ENCODE measurements at places on chromosomes 1 and 21. TPM values are rescaled to one million over a fixed set of nuclear protein-coding genes. Genes with fewer than 3 reads are reported as not detected.

DNA sequence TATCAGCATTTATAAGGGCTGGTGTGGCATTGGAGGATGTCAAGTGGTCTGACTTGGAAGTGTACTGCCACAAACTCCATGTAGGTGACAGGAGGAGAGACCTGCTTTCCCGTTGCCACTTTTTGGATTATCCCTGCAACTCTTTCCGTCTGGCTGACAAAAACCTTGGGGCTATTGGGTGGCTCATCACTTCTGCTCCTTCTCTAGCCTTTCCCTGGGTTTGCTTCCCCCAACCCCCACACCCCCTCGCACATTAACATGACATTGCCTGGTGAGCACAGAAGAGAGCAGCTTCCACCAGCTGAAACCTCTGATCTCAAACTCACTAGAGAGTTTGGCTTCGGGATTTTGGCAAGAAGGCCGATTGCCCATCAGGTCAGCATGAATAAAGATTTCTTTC, 39.2 kb downstream of the PROX1 start:
- DNase-seq = no peak
- no peak overlapping the region for H3K27ac ChIP-seq
- H3K4me3 ChIP-seq = no peak overlapping the region

DNA sequence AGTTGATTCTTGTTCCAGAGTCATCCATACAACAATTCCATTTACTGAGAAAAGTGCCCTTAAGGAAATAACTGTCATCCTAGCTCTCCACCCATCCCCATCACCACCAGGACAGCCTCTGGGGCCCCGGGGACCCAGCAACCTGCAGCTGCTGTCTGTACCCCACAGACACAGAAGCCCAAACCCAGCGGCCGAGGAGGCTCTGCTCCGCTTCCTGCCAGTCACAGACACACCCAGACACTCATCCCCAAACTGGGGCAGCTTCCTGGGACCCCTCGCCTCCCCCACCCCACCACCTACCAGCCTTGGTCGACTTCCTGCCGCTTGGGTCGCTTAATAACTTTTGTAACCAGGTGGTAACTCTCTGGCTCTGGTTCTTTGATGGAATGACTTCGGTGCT, 121.6 kb upstream of the SLC25A33 start:
- peaks cover 19% of the 10 kb centered on the region for H3K4me1 ChIP-seq
- no peak overlapping the region for H3K4me3 ChIP-seq
- no peaks in the 10 kb centered on the region for H3K36me3 ChIP-seq

- H3K27ac ChIP-seq = no peak overlapping the region
- H3K36me3 ChIP-seq = no peaks in the 10 kb centered on the region
- no peak overlapping the region for H3K4me3 ChIP-seq
Measured at GRCh38 chr21:39319251-39319756, 5.9 kb upstream of the BRWD1 start.

GRCh38 chr1:34918977-34919561, 10.4 kb downstream of the DLGAP3 start:
- H3K27ac ChIP-seq = no peak overlapping the region
- H3K27me3 ChIP-seq = no peaks in the 10 kb centered on the region
- H3K4me1 ChIP-seq = no peaks in the 10 kb centered on the region
- no peak for DNase-seq
- no peaks in the 10 kb centered on the region for H3K36me3 ChIP-seq

- DNase-seq = no peak
- H3K4me3 ChIP-seq = no peak overlapping the region
- no peaks in the 10 kb centered on the region for H3K36me3 ChIP-seq
- H3K27me3 ChIP-seq = no peaks in the 10 kb centered on the region
Measured at GRCh38 chr1:27237112-27237511, 2.7 kb downstream of the WDTC1 start.

GRCh38 chr1:5220821-5221220, 566.4 kb downstream of the AJAP1 start:
- no peak for DNase-seq
- H3K36me3 ChIP-seq = no peaks in the 10 kb centered on the region
- H3K4me1 ChIP-seq = no peaks in the 10 kb centered on the region
- no peak overlapping the region for H3K4me3 ChIP-seq
- no peak overlapping the region for H3K27ac ChIP-seq

GRCh38 chr21:38831526-38832467, 26.1 kb downstream of the ETS2 start:
- no peaks in the 10 kb centered on the region for H3K36me3 ChIP-seq
- DNase-seq = peak; percentile 70
- no peaks in the 10 kb centered on the region for H3K27me3 ChIP-seq

DNA sequence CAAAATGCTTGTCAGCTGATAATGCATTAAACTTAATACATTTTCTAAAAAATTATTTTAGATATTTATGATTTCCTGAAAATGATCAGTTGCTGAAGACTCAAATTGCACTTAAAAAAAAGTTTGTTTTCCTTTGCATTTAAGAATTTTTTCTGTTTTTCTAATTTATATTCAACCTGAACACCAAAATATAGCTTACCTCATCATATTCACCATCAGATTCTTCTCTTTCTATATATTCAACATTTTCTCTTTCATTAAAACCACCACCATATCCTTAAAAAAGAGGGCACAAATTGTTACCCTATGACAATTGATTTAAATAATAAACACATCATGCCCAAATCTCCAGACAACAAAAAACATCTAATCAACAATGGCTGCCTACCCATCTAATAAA, 8.6 kb downstream of the ZRANB2 start:
- no peaks in the 10 kb centered on the region for H3K27me3 ChIP-seq
- H3K36me3 ChIP-seq = peaks cover 59% of the 10 kb centered on the region
- no peak for DNase-seq
- H3K4me3 ChIP-seq = no peak overlapping the region
- no peak overlapping the region for H3K27ac ChIP-seq

DNA sequence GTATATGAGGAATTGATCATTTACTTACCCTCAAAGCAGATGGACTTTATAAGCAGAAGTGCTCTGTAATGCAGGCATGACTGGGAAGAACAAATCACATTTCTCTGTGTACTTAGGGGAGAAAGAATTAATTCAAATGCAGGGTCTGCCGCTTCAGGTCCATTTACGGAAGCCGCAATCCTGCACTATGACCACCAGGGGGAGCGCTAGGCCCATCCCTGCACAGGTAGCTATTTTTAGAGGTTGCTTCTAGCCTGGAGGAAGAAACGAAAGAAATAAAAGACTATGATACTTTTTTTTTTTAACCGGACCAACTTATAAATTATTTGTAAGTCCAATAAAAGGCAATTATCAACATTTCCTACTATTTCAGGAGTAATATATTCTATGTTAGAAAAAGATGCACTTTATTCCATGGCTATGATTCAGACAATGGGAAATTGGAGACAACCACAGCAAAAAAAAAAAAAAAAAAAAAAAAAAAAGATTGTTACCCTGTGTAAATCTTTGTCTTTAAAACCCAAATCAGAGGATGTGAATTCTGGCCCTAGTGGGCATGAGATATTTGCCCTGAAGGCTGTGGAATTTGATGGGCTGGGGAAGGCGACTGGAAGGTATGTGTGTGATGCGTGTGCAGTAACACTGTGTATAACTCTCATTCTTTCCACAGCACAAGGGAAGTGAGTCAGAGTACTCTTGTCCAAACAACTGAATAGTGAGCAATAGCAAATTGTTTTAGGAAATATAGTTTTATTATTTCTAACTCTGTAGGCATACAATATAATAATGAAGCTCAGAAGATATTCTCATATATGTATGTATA, 12.9 kb upstream of the FYB2 start:
- H3K36me3 ChIP-seq = no peaks in the 10 kb centered on the region
- peaks cover 6% of the 10 kb centered on the region for H3K4me1 ChIP-seq
- H3K4me3 ChIP-seq = peak overlapping the region; percentile 49
- H3K27me3 ChIP-seq = no peaks in the 10 kb centered on the region

GRCh38 chr1:151165281-151165737, 393 bp downstream of the LYSMD1 start:
- H3K4me3 ChIP-seq = peak overlapping the region; percentile 87
- DNase-seq = no peak
- H3K27ac ChIP-seq = peak overlapping the region; percentile 98

DNA sequence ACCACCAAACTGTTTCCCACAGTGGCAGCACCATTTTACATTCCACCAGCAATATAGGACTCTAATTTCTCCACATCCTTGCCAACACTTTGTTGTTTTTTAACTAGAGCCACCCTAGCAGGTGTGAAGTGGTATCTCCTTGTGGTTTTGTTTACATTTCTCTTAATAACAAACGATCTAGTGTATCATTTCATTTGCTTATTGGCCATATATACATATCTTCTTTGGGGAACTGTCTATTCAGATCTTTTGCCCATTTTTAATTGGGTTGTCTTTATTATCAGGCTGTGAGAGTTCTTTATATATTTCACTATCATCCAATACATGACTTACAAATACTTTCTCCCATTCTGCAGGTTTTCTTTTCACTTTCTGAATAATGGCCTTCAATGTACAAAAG, 18.0 kb downstream of the TRIM33 start:
- no peak for DNase-seq
- no peaks in the 10 kb centered on the region for H3K36me3 ChIP-seq
- peaks cover 16% of the 10 kb centered on the region for H3K4me1 ChIP-seq

DNA sequence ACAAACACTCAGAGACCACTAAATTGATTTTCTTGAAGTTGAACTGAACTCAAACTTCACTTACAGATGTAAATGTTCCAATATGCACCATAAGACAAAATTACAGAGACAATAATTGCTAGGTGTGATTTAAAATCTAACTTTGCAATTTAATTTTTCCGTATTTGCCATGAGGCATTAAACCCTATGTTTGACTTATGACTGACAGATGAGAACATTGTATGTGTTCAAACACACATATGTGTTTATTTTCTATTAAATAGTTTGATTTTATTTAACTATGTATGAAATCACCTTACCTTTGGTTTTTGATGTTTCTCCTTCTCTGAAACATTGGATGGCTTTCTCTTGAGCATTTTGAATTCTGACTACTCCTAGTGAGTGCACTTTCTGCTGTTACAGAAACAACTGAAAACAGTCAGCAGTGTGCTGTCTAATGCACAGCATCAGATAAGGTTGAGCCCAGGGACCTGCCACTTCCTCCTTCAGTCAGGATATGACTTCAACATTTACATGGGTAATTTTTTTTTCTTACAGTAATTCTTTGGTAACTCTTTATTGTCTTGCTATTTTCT, at the start of gene SAMSN1:
TSS of gene SAMSN1 (minus strand) at position 410 of the 575 bp plus-strand sequence. CDS start at position 356, 54 bp downstream.
- H3K4me1 ChIP-seq = no peaks in the 10 kb centered on the region
- no peak for DNase-seq
- H3K36me3 ChIP-seq = no peaks in the 10 kb centered on the region
- H3K27ac ChIP-seq = peak within 1 kb of the TSS; percentile 21
- peak within 1 kb of the TSS; percentile 57 for H3K4me3 ChIP-seq

- no peaks in the 10 kb centered on the region for H3K27me3 ChIP-seq
- H3K4me3 ChIP-seq = peak within 1 kb of the TSS; percentile 63
- H3K27ac ChIP-seq = peak within 1 kb of the TSS; percentile 48
- peaks cover 12% of the 10 kb centered on the region for H3K4me1 ChIP-seq
- H3K36me3 ChIP-seq = no peaks in the 10 kb centered on the region
- no peak for DNase-seq
Measured at GRCh38 chr1:9069326-9070100, at the start of gene SLC2A5. SLC2A5 (minus strand) TSS chr1:9069635; CDS start chr1:9069536, 99 bp downstream.

DNA sequence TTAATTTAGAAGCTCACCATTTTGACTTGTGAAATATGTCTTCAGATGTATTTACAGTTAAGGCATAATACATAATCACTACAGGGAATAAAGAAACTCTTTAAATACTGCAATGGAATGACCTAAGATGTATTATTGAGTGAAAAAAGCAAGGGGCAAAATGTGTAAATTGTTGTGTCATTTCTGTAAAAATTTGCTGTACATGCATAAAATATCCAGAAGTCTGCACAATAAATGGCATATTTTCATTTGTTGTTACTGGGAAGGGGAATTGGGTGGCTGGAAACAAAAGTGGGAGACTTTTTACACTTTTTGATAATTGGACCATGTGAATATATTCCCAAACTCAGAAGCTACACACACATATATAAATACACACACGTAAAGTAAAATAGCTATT, 17.1 kb downstream of the LRIG2 start:
- no peak for DNase-seq
- H3K36me3 ChIP-seq = peaks cover 10% of the 10 kb centered on the region

GRCh38 chr1:44808063-44808937, at the start of gene BTBD19:
BTBD19 (plus strand) TSS chr1:44808523; CDS start chr1:44808821, 298 bp downstream.
- H3K4me1 ChIP-seq = peaks cover 100% of the 10 kb centered on the region
- no peak for DNase-seq
- peak within 1 kb of the TSS; percentile 99 for H3K27ac ChIP-seq
- peaks cover 28% of the 10 kb centered on the region for H3K36me3 ChIP-seq
- peak within 1 kb of the TSS; percentile 59 for H3K4me3 ChIP-seq

DNA sequence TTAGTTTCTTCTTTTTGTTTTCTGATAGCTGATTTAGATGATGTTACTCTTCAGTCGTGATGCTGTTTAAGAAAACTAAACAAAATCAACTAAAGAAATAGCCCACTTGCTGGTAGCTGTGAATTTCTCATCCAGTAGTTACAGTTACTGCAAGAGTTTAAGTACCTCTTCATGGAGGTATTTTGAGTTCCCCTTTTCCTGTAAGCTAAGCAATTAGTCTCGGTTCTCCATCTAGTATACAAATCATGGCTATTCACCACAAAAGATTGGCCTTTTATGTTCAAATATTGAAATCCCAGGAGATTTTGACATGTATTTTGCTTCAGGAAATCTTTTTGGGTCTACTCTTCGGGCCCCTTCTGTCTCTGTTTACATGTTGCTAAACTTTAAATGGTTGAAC, 31.1 kb downstream of the HUNK start:
- no peaks in the 10 kb centered on the region for H3K36me3 ChIP-seq
- H3K4me1 ChIP-seq = no peaks in the 10 kb centered on the region

DNA sequence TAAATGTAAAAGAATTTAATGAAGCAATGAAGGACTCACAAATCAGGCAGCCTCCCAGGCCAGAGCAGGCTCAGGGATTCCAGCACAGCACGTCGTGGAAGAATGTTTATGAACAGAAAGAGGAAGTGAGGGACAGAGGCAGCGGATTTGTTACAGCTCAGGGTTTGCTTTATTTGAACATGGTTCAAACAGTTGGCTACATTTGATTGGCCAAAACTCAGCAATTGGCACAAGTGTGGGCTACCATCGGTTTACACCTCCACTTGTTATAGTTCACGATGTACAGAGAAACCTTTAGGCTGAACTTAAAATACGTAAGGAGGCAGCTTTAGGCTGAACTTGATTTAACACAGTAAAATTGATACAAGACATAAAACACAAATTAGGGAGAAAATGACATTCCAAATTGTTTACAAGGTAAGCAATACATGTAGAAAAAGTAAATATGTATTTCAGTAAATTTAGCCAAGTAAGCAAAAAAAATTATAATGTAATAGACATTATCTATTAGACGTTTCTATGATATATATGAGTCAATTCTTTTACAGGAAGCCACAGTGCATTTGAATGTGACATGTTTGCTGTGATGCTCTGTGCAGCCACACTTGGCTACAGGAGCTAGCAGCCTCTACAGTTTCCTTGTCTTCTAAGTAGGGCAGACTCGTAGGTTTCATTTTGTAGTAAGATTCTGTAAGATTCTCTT, 126.5 kb downstream of the ADSS2 start:
- H3K4me3 ChIP-seq = peak overlapping the region; percentile 4
- H3K27ac ChIP-seq = no peak overlapping the region
- H3K27me3 ChIP-seq = no peaks in the 10 kb centered on the region
- peaks cover 15% of the 10 kb centered on the region for H3K4me1 ChIP-seq
- H3K36me3 ChIP-seq = no peaks in the 10 kb centered on the region
- DNase-seq = no peak

The ADAMTS4 gene
- 171 TPM for total RNA-seq

The DRAXIN gene
- not detected for total RNA-seq

The OR2W3 gene
- not detected for total RNA-seq

The LCK gene
- total RNA-seq = 4.1 TPM

The ANGEL2 gene
- 41.7 TPM for total RNA-seq

The ZNF683 gene
- total RNA-seq = not detected

The C1orf52 gene
- 28.7 TPM for total RNA-seq

The RGS4 gene
- 52.0 TPM for total RNA-seq

All from thoracic aorta (tissue), 2 donors.